ENCODE measurements at places on chromosomes 6 and 20.

GRCh38 chr20:38277285-38277684 lies 16.8 kb upstream of the KIAA1755 start:
- no peak for DNase-seq

DNA sequence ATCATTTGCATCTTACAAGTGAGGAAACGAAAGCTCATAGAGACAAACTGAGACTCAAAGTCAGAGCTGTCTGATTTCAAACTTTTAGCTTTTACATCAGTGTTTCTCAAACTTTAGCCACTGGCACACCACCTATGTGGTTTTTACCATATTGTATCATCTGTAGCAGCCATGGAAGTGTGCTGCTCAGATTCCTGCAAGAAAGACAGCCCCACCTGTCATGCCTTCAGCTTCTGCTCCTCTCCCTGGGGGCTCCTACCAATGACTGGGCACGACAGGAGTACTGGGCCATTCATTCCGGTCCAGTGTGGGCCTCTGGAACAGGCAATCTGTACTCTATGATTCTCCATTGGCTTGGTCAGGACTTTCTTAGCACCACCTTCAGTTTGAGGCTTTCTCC lies 87.0 kb downstream of the BCAS1 start:
- DNase-seq: no peak

DNA sequence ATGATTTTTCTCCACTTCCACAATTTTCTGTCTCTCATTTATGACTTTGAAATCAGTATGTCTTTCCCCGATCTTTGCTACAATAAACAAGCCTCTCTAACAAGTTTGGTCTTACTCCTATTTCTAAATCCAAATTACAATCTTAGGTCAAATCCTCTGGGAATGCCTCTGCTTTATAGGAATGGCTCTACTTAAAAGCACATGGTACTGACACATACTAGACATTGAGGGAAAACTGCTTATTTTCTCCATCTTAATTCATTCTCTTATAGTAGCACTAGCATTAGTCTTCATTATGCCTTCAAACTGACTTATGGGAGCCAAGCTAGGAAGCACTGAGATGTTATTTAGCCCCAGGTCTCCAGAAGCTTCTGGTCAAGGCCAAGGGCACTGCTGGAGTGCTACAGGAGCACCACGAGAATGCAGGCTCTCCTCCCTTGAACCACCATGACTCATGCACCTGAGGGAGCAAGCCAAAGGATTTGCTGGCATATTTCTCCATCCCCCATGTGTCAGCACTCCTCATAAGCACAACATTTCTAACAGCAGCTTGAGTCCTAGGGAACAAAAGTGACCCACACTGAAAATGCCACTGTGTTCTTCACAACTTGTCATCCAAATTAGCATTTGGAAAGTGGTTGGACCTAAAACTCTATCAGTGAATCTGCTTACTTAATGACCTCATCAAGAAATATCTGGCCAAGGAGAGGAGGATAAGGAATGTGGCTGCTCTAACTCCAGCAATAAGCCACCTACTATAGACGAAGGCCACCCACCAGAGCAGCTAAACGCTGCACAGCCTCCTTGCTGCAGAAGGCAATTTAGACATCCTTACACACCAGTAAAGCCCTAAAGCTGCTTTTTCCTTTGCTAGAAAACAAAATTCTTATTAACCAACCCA lies 156.8 kb upstream of the KCNQ5 start:
- no peak for DNase-seq

DNA sequence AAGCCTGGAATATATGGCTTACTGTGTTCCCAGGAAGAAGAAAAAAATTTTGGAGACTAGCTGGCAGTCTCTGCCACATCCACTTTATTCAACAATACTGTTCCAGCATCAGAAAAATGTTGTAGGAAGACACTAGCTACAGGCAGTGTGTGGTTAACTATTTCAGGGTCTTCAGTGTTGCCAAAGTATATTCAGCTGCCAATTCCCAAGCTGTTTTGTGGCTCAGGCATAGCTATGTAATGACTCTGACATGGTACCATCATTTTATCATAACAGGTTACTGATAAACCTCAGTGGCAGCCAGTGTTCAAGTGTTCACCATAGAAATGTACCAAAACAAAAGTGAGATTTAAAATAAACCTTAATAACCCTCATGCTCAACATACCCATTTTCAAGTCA lies 503.1 kb downstream of the ADGRB3 start:
- DNase-seq: no peak

DNA sequence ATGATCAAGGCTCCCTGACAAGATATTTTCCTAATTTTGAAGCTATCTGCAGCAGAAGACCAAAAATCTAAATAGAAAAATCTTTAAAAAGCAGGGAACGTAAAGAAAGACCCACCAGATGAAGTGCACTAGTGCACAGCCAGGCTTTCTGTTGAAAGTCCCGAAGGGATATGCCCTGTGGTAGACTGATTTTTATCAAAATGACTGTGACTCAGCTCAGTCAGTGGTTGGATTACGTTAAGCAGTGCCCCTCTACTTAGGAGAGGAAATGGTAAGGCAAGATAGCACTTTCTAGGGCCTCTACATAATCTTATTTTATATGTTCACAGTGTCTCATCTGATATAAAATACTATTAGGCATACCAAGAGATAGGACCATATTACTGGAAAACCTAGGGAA lies 123.4 kb upstream of the RAB32 start:
- no peak for DNase-seq

GRCh38 chr6:45687570-45687969 lies 309.8 kb upstream of the SUPT3H start:
- DNase-seq: no peak

GRCh38 chr20:5491455-5491854 lies 174.7 kb upstream of the PROKR2 start:
- DNase-seq: no peak

DNA sequence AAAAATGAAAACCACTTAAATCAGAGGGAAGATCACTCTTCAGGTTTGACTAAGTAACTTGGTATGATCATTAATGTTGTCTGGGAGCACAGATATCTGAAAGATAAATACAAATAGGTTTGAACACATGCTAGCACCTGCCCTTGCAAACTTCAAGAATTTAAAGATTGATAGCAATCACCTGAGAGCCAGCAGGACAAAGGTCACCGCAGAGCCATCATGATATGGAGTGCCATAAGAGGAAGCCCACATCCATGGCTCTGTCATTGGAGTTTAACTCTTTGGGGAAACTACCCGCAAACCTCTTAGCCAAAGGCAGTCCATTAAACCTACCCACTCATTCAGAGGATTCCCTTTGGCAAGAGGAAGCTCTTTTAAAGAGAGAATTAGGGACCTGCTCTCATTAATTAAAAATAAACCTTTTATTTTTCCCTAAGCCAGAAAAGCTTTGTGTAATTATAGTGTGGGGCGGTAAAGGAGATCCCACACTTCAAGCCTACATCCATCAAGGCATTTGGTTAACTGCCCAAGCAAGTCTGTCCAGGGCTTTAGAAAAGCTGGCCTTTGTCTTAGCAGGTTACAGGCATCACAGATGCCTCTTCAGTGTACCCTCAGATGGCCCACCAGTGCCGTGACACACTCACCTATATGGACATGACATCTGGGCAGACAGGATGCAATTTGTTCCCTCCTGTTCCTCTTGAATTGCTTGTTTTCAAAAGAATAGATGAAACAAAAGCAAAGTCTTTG lies 73.0 kb downstream of the SASH1 start:
- no peak for DNase-seq

- no peak for DNase-seq
Measured at GRCh38 chr6:108921547-108922361, 73.5 kb downstream of the ARMC2 start.

GRCh38 chr20:14523090-14523489 lies 185.7 kb upstream of the FLRT3 start:
- no peak for DNase-seq

DNA sequence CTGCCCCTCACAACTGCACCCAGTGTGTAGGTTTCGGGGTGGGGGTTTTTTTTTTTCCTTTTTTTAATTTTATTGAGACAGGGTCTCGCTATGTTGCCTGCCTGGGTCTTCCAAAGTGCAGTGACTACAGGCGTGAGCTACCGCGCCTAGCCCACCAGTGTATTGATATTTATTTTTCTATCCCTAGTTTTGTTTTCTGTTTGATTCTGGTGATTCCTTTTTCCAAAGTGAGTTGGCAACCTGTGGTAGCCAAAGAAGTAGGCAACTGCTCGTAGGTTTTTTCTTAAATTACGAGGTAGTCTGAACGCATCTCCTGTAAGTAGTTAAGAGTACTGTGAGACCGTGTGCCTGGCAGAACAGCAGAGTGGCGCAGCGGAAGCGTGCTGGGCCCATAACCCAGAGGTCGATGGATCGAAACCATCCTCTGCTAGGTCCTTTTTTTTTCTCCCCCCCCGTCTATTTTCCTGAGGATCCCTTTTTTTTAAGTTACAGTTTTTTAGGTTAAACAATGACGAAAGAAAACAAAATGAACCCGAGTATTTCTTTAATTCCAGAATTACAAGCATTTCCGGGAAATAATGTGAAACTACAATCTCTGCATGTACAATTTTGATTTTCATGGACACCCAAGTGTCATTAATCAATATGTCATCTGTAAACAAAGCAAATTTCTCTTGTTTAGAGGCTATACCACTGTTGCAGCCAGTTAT lies 78.7 kb upstream of the BTN3A2 start:
- no peak for DNase-seq

DNA sequence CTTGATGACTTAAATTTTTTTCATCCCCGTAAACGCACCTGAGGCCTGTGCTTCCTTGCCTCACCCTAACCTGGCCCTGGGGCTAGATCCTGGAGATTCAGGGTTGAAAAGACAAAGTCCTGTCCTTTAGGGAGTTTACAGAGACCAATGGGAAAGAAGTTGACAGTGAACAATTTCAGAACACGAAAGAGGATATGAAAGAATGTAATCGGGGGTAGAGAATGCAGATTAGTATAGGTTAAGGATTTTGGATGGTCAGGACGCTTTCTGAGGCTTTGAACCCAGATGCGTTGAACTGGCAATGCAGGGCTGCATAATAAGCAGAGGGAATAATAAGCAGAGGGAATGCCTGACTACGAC lies 1.7 kb upstream of the FBXO5 start:
- DNase-seq: no peak

DNA sequence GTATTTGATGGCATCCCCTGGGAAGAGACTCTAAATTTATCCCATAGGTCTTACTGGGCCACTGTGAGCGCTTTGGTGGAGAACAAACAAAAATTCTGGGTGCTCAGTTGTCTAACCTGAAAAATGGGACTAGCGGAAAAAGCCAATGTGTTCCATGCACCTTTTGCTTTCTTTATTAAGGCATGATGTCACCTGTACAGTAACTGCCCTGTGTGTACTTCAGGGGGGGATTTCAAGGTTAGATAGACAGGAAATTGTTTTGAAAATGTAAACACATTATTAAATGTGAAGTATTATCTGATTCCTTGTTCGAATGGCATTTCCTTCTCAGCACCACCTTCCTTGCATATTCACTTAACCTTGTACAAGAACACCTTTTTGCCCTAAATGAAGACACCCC lies 1.2 kb upstream of the EDN1 start:
- no peak for DNase-seq

GRCh38 chr6:35203152-35203670 lies 10.5 kb upstream of the SCUBE3 start:
- no peak for DNase-seq

- DNase-seq: no peak
Measured at GRCh38 chr6:147759093-147759492, 250.6 kb downstream of the SAMD5 start.

DNA sequence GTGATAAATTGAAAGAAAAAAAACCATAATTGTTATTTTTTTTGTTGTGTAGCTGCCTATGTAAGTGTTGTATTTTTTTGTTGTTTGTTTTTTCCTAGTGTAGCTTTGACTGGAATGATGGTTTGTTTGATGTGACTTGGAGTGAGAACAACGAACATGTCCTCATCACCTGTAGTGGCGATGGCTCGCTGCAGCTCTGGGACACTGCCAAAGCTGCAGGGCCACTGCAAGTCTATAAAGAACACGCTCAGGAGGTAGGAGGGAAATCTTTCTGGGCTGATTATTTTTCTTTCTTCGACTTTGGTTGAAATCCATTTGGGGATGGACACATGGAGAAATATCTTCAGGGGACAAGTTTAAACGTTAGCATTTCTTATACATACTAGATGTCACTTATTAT lies 3.8 kb downstream of the PEX7 start:
- DNase-seq: no peak

GRCh38 chr20:44688053-44688625 lies 27.0 kb upstream of the CCN5 start:
- no peak for DNase-seq

DNA sequence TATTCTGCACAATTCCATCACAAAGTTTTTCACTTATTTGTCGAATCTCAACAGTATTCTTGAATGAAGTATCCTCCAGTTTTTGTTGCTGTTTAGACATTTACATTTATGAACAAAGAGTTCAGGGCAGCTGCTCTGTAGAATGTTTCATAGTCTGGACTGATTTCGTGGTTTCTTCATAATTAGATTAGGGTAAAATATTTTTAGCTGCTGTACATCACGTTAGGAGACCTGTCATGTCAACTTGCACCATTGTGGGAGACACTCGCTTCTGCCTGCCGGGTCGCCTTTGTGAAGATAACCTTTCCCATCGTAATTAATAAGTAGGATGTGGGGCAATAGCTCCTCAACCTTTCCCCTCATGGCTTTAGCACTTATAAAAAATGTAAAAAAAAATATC lies 27.5 kb upstream of the RPS6KA2 start:
- no peak for DNase-seq

GRCh38 chr20:9838378-9839295 lies at the start of gene PAK5:
PAK5 (minus strand) TSS chr20:9839076; CDS start chr20:9644328, 194,748 bp downstream.
- DNase-seq: no peak

DNA sequence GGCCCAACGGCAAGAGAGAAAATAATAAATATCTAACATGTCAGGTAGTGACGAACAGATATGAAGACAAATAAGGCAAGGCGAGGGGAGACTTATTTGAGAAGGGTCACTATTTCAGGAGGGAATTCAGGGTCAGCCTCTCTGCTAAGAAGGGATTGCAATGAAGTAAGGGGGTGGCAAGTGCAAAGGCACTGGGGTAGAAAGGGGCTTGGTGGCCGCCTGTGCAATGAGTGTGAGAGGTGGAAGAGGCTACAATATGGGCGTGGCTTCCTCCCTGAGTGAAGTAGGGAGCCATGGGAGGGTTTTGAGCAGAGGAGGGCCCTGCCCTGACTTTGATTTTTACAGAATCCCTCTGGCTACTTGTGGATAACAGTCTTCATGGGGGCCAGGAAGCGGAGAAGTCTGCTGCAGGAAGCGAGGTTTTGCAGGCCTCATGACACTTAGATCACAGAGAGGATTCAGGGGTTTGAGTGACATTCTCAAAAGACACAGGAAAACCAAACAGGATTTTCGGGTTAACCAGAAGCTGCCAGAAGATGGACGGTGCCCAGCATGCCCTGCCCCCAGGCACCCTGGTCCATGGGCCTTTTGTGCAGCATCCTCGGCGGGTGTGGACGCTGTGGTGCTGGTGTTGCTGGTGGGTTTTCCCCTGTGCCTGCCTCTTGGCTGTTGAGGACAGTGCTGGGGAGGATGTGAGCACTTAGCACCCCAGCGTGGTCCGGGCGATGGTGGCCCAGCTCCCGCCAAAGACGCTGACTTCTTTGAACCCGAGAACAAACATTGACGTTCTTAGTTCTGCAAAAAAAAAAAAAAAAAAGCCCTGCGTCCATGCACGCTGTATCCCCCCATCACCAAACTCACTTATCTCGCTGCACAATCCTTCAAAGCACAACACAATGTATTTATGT lies 124.2 kb upstream of the PTPN1 start:
- no peak for DNase-seq
